ENCODE measurements at places on chromosomes 3 and 15.

- no peak for DNase-seq
Observed at GRCh38 chr3:22506871-22507270, 696.3 kb upstream of the UBE2E2 start.

DNA sequence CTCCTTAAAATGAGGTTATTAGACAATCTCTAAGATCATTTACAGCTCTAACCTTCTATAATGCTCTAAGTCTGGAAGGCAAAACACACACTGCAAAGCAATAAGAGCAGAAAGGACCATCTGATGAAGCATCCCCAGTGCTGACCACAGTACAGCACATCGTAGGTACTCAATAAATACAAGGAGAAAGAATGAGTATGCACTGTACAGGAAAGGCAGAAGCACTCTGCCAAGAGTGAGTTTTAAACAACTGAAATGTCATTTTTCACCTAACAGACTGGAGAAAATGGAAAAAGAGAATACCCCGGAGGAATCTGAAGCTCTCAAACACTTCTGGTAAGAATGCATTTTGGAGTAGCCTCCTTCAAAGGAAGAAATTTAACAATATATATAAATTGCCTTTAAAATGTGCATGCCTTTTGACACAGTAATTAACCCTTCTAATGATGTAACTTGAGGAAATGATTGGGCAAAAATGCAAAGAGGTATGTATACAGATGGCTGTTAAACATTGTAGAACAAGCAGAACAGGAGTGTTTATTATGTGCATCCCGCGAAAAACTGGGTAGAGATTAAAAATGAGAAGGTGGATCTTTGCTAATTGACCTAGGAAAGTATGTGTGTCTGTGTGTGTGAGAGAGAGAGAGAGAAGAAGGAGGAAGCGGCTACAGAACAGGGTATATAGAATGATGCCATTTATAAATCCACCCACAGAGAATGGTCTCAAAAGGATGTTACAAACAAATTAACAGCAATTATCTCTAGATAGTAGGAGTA is 8.0 kb upstream of the OXTR start:
- no peak for DNase-seq

- DNase-seq, result no peak
Observed at GRCh38 chr3:175571096-175571495, 712.0 kb downstream of the NAALADL2 start.

DNA sequence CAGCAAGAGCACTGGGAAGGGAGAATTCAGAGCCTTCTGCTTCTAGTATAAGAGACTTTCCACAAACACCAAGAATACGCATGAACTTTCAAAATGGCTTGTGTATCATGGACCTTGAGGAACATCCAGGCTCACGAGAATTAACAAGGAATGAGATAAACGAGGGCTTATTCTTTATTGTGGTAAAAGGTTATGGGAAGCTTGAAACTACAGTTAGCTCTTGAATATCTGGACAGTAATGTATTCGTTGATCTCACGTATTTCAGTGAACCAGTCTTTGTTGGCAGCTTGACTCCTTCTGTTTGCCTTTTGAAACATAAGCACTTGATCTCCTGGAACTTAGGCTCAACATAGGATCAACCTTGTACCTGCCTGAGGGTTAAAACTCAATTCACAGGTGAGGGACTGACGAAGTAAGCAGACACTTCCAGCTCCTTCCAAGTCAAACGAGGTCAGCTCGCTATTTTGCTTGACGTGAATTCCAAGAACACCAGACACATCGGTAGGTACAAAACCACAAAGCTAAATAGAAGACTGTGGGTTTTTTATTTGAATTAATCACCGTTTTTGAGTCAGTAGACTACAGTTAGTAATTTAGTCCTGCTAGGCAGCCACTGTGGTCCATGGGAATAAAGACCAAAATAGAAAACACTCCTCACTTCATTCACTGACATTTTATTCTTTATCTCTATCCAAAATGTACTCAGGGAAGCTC is 30.8 kb downstream of the GALNT15 start:
- no peak for DNase-seq

GRCh38 chr3:16313886-16314645 is 49.1 kb downstream of the OXNAD1 start:
- DNase-seq, result no peak

GRCh38 chr3:52352566-52352965 is 36.4 kb downstream of the DNAH1 start:
- no peak for DNase-seq

DNA sequence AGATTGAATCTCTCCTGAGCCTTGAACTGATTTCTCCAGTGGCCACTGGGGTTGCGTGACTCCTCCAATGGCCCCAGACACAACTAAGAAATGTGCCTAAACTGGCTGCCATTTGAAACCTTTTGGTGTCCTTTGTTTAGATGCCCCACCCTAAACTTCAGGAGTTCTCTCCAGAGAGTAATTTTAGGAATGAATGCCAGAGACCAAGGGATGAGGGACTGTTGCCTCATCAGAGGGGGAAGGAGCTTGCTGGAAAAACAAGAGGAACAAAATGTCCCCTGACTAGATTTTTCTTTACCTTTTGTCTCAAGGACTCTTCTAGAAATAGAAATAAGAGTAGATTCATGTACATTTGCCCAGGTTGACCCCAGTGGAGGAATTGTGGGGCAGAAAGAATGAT is 8.1 kb upstream of the ADPRH start:
- no peak for DNase-seq

GRCh38 chr3:112425858-112426750 is 73.2 kb downstream of the BTLA start:
- DNase-seq, result no peak

- peak; percentile 49 for DNase-seq
Observed at GRCh38 chr3:128077202-128077624, 25.0 kb downstream of the SEC61A1 start.

- no peak for DNase-seq
Observed at GRCh38 chr15:66565741-66566144, at the start of gene LCTL. LCTL (minus strand) TSS chr15:66565998; CDS start chr15:66565365, 633 bp downstream.

- DNase-seq, result no peak
Observed at GRCh38 chr3:122052968-122053367, 2.2 kb upstream of the CD86 start.

DNA sequence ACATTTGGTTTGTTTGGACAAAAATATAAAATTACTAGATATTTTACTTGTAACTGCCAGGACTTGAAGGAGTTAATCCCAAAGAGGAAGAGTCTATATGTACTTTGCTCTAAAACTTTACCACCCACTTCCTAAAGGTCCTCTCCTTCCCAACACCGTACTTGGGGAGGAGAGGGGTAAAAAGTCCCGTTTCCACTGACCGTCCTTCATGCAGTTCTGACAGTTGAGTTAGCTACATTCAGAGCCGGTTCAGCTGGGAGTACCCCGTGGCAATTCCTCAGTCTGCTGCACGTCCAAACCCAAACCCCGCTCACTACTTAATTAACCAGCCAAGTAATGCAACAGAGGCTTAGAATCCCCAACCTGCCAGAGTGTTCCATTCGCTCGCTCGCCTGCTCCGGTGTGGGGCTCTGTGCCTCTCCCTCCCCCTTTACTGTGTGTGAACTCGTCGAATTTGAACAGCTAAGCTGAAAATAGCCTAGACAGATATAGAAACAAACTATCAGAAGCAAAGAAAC is 519.7 kb downstream of the FOXP1 start:
- DNase-seq, result no peak

GRCh38 chr15:40731034-40731433 is 24.0 kb downstream of the RMDN3 start:
- no peak for DNase-seq

DNA sequence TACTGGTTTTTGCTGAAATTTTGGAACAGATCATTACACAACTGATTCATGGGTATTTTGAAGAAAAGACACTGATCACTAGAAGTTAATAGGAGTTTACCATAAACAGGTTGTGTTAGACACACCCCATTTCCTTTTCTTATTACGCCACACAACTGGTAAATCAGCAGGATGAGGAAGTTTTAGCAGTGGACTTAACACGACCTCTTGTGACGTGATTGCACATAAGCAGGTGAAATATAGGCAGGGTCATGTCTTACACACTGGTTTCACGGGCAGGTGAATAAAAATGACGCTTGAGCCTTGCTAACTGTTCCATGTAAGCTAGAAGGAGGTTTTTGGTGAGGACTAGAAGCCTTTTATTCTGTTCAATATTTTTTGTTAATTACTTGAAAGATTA is 27.1 kb upstream of the TPRG1 start:
- peak; percentile 43 for DNase-seq

GRCh38 chr3:55852326-55852725 is 365.2 kb upstream of the WNT5A start:
- no peak for DNase-seq

- DNase-seq, result no peak
Observed at GRCh38 chr3:128546646-128547045, 53.6 kb upstream of the GATA2 start.

DNA sequence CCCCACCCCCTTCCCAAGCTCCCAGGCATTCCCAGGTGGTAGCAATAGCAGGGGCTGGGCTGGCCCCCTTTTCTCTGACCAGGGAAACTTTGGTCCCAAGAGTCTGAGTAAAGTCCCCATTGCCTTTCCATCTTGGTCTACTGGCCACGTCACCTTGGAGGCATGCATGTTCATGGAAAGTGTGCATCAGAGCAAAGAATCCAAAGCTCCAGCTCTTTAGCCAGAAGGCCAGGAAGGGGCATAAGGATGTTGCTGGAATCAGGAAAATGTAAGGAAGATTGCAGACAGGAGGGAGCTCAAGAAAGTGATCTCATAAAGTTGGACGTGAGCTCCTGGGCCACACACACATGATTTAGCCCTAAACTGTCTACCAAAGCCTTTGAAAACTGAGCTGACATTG is 63.6 kb downstream of the KBTBD12 start:
- DNase-seq, result no peak

DNA sequence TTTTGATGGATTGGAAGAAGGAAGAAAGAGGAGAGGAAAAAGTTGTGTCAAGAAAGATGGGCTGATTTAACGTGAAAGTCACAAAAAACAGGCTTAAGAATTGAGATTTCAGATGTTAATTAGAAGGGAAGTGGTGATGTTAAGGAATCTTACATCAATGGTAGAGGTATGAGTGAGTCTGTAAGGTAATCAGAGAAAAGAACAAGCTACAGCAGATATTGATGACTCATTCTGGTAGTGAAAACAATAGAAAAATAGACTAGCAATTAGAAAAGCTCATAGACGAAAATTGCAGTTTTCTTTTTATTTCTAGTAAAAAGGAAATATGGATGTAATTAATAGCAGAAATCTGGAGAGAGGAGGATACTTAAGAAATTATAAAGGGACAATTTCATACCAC is 559.6 kb downstream of the MCTP2 start:
- no peak for DNase-seq

GRCh38 chr3:186381424-186382216 is 19.6 kb upstream of the DGKG start:
- no peak for DNase-seq

GRCh38 chr15:69648212-69648611 is 195.6 kb downstream of the RPLP1 start:
- DNase-seq, result no peak

DNA sequence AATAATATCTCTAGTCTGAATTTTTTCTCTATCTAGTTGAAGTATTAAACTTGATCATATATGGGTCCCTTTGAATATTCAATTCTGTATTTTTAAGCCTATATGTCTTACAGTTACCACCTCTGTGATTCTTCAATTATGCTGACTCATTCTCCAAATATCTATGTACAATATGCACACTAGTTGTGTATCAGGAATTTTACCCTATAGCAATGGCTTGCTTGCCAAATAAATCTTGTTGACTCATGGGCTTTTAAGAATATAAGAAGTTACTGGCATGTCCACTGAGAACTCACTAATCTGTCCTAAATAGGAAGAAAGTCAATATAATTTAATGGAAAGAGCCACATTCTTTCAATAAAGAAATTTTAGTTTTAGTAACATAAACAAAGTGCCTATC is 656.3 kb downstream of the RBMS3 start:
- DNase-seq, result peak; percentile 59

GRCh38 chr15:25568751-25569150 is 129.9 kb upstream of the UBE3A start:
- no peak for DNase-seq

DNA sequence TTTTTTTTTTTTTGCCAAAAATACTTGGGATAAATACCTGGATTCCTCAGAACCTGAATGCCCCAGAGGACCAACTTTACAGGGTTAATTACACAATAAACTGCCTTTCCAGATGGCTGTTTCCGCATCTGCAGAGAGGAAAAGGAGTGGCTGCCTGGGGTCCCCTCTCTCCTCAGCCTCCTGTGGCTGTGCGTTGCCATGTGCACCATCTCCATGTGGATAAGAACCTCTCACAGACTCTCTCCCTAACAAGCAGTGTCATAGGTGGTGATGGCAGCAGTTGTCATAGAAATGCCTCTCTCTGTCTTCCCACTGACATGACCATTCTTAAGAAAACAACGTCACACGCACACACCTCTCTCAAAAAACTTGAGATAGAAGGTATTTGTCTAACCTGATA is 179.4 kb downstream of the RPLP1 start:
- no peak for DNase-seq

- DNase-seq, result no peak
Observed at GRCh38 chr3:147159141-147159540, 247.2 kb downstream of the ZIC4 start.

DNA sequence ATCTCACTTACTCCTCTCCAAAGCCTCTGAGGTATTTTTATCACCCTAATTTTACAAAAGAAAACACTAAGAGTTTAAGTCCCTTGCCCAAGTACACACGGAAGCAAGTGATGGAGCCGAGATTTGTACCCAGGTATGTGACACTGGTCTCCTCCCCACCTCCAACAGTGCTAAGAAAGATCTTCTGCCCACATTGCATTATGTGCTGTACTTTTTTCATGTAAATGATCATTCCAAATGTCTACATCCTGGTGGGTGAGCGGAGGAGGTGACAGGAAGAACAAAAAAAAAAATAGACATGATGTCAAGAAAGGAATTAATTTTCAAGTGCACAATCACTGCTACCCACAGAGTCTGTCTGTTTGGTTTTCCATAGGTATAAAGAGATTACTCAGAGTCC is 694.1 kb downstream of the FHIT start:
- no peak for DNase-seq

GRCh38 chr15:88719654-88720053 is 80.8 kb downstream of the ISG20 start:
- DNase-seq, result no peak

- DNase-seq, result no peak
Observed at GRCh38 chr3:62815981-62816380, 59.2 kb downstream of the CADPS start.

GRCh38 chr15:74955796-74956647 is 550 bp downstream of the RPP25 start:
- peak; percentile 85 for DNase-seq

DNA sequence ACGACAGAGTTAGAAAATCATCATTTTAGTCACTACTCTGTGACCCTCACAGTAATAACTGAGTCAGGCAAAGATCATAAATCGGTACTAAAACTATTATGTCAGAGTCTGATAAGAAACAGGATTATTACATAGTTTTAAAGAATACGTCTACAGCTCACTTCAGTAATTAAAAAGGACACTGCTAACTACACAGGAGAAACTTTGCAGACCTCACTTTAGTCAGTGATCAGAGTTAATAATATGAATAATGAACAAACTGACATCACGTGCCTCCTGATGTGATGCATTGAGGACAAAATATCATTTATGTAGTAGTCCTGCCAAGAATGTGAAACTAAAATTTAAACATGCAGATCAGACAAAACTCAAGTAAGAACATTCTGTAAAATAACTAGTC is 162.2 kb downstream of the PCCB start:
- no peak for DNase-seq
